ENCODE measurements at places on chromosomes 1 and 21.

DNA sequence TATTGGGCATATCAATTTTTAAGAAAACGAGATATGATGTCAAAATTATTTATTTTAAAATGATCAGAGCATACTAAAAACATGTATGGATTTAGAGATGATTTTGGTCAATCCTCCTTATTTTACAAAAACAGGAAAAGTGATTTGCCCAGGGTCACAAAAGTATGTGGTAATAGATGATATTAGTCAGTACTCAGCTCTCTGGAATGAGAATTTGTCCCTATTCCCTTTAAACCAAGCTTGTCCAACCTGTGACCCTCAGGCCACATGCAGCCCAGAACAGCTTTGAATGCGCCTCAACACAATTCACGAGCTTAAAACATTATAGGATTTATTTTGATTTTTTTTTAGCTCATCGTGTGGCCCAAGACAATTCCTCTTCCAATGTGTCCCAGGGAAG is 104.7 kb downstream of the AKT3 start:
- no peak for DNase-seq

GRCh38 chr1:70871790-70872189 is 175.8 kb downstream of the PTGER3 start:
- no peak for DNase-seq

- no peak for DNase-seq
Measured at GRCh38 chr1:23384312-23385058, 14.8 kb upstream of the ZNF436 start.

- DNase-seq = no peak
Measured at GRCh38 chr1:230160957-230161771, 94.1 kb downstream of the GALNT2 start.

DNA sequence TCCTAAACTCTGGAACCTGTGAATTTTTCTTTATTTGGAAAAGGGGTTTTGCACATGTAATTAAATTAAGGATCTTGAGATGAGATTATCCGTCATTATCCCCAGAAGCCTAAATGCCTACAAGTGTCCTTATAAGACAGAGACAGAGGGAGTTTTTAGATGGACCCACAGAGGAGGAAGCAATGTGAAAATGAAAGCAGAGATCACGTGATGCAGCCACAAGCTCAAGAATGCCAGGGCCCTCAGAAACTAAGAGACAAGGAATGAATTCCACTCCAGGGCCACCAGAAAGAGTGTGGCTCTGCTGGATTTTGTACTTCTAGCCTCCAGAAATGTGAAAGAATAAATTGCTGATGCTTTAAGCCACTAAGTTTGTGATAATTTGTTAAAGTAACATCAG is 183.6 kb upstream of the UBE2U start:
- no peak for DNase-seq

DNA sequence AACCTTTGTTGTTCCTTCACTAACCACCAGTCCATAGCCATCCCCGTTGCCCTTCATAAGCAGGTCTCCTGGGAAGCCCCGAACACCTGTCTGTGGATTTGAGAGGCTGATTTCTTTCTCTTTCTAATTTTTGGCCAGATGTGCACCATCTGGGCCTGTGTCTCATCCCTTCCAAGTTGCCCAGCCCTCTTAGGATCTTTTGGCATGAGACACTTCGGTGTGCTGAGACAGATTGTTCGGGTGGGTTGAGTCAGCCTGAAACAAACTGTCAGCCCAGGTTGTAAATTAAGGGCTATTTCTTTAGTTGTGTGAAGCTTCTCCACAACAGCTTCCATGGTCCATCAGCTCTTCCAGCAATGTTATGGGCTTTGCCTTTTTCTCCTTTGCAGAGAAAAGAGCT is 1.4 kb upstream of the DNAJC11 start:
- no peak for DNase-seq

DNA sequence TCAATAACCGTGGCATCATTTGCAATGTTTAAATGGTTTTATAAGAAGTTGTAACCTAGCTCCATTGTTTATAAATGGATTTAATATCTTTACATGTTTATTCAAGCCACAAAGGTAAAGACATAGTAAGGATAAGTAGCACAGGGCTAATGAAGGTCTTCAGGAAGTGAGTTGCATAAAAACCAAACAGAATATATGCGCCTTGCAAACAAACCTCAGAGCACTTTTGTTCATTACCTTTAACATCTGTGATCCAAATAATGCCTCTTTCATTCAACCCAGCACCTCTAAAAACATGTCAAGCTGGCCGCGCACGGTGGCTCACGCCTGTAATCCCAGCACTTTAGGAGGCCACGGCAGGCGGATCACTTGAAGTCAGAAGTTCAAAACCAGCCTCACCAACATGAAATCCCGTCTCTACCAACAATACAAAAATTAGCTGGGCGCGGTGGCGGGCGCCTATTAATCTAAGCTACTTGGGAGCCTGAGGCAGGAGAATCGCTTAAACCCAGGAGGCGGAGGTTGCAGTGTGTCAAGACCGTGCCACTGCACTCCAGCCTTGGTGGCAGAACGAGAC is 25.3 kb downstream of the BRINP3 start:
- no peak for DNase-seq

DNA sequence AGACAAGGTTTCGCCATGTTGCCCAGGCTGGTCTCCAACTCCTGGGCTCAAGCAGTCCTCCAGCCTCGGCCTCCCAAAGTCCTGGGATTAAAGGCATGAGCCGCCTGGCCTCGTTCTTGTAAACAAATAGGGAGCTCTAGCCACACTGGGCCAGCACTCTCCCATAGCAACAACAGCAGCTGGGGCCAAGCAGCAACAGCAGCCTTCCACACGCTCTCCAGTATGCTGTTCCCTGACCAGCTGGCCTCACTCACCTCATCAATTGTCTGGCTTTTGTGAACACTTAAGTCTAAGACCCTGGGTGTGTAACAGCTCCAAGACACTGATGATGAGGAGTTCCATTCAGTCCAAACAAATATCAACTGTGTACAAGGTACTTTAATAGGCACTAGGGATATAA is 16.9 kb upstream of the GLIS1 start:
- no peak for DNase-seq

DNA sequence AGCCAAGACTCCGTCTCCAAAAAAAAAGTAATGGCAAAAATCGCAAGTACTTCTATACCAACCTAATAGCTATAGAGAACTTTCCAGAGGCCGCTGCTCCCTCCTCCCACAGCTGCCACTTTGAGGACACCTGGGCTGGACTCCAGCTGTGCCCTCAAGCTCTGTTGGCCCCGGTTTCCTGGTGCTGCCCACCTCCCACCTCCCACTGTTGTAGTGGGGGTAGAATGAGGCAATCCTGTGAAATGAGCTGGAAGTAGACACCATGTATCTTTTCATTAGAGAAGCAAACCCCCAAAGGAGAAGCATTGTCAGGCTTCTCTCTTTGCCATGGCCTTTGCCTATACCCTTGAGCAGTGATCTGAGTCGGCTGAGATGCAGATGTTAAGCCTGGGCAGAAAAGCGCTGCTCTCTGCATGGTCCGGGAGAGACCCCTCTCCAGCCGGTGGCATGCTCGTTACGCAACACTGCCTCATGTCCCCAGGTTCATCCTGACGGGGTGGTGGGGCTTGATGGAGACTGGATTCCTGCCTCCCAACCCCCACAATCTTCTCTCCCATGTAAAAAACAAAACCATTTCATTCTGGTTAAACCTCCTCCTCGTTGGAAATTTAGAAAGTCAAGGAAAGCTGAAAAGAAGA is 39.7 kb downstream of the SIM2 start:
- DNase-seq = no peak

All from bone marrow (tissue), 2 donors.